ENCODE measurements at places on chromosomes 7 and 10. TPM values are rescaled to one million over a fixed set of nuclear protein-coding genes. Genes with fewer than 3 reads are reported as not detected.

The GPR26 gene
- total RNA-seq, result not detected

GRCh38 chr10:593901-594457 lies 95.5 kb downstream of the DIP2C start:
- DNase-seq, result no peak

GRCh38 chr7:41702635-41703371 lies at the start of gene INHBA:
TSS of gene INHBA (minus strand) at chr7:41703090. CDS start at chr7:41700374, 2,716 bp downstream.
- no peak for DNase-seq

DNA sequence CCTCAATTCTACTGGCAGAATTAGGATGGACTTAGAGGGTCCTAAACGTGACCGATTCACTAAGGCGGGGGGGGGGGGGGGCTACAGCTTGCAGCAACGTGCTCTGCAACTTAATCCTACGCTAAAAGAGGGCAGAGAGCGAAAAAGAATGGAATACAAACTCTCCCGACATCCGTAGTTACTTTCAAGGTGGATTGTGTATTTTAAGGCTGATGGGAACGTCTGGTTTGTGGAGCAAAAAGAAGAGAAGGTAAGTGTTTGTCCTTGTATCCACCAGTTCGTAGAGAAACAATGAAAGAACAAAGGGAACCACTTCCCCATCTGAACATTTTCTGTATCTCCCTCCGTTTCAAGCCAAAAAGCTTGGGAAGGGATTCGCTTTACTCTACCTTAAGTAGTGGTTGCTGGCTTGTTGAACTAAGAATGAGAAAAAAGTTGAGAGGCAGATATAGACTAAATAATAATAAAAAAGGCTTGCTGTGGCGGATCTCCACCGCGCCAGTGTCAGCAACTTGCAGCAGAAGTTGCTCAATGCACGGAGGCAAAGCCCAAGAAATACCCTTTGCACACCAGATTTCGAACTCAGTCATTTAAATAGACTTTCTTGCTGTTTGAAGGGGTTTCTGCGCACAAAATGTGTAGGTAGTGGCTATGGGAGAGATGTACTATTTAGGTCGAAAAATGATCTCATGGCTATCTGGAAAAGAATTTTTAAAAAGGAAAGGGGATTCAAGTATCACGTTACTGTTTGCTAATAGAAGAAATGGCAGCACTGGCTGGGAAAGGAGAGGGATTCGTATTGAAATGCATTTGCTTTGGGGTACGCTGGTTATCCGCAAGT lies 736 bp downstream of the SKIDA1 start:
- DNase-seq, result no peak

The MBL2 gene
- not detected for total RNA-seq

The RNF148 gene
- total RNA-seq, result not detected

The MSMB gene
- not detected for total RNA-seq

The CRTAC1 gene
- not detected for total RNA-seq

DNA sequence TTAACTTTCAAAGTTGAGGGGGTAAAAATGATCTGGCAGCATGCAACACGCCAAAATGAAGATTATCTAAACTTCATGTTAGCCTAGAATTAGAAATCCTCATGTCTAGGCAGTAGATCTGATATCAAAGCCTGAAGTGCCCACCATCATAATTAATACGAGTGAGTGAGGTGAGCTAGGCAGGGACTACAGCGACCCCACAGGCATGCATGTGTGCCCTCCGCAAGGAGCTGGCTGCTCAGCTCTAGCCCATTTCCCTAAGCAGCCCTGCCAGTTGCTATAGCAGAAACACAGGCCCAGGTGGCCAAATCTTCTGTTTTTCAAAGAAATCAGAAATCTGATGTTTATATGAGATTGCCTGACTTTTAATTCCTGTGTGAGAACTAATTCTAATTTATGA lies 93.1 kb upstream of the IFRD1 start:
- no peak for DNase-seq

DNA sequence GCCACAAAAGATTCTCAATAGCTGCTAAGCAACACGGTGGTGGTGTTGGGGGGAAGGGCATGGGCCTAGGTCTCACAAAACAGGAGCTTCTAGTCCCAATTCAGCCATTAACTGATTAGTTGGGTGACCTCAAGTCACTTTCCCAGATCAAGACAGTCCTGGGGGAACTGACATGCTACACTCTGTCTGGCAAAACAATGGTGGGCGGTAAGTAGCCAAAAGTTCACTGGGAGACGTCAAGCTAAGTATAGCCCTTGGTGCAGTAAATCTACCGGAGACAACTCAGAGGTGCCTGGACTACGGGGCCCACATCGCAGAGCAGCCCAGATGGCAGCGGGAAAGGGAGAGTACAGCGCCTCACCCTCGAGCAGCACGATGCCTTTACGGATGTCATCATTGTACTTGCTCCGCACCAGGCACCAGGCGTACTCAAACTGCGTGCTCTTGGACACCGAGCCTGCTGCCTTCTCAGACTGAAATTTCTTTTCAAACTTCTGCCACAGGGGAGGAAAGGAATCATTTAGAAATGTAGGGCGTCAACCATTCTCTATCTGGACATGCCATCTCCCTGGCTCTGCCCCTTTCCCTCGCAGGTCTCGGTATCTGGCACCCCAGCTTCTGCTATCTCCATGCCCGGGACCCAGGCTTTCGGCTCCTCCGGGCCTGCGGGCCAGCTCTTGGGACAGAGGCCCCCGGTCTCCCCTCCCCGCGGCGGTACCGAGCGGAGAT lies 1.1 kb downstream of the FIS1 start:
- no peak for DNase-seq

The SLC25A13 gene
- 25.8 TPM for total RNA-seq

The SAP25 gene
- total RNA-seq, result 9.2 TPM

The ADCY1 gene
- total RNA-seq, result 1.5 TPM

DNA sequence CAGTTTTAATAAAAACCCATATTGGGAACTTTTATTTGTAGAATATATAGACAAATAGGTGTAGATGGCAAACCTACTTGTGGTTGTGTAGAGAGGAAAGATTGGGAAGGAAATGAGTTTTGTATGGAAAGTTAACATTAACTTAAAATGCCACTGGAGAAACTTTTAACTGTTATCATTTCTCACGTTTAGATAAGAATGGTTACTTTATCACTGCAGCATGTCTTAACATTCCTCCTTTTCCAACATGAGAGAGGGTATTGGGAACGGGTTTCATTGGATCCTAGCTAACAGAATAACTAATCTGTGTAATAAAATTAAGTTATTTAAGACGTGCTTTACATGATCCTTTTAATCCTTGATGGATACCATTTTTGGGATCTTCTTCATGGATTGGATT lies 1.8 kb downstream of the LUC7L2 start:
- DNase-seq, result no peak

DNA sequence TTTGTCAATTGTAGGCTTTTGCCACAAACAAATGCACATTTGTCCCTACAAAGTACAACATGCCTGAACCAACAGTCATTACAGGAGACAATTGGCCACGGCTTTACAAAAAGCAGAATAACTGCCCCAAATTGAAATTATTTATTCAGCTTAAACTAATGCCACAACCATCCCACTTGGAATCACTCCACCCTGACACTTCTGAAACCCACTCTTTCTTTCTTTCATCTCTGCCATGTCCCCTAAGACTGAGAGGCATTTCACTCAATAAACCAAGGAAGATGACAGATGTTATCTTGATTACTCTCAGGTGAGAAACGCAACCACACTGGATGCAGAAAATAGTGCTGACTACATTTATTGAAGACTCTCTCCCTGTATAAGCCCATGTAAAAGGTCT lies 2.6 kb upstream of the NPM3 start:
- no peak for DNase-seq

- no peak for DNase-seq
Measured at GRCh38 chr10:86969421-86970041, 1.2 kb downstream of the ADIRF start.

GRCh38 chr7:36667007-36667745 lies 57.1 kb downstream of the AOAH start:
- peak; percentile 34 for DNase-seq

DNA sequence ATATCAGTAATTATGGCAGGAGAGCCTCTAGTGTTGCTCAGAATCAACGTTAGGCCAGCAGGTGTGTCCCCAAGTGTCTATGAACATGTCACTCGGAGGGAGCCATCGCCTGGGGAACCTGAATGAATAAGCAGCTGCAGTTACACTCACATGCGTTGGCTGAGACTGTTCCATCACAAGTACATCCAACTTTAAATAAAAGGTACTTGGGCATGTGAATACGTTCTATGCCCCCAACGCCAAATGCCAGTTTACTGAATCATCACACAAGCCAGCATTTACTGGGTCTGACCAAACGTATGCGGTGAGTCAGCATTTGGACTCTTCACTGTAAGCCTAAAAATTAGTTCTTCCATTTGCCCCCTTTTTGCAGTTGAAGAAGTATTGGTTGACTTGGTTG lies 207.6 kb upstream of the PLXNA4 start:
- no peak for DNase-seq

GRCh38 chr7:13293264-13294002 lies 606.0 kb downstream of the ARL4A start:
- no peak for DNase-seq

The AASS gene
- total RNA-seq, result 0.47 TPM

The FAM241B gene
- 9.4 TPM for total RNA-seq

GRCh38 chr10:4526311-4526731 lies 299.7 kb upstream of the AKR1E2 start:
- DNase-seq, result no peak

GRCh38 chr7:133575726-133576440 lies 323.0 kb downstream of the EXOC4 start:
- no peak for DNase-seq

GRCh38 chr10:67827811-67828210 lies 10.2 kb downstream of the DNAJC12 start:
- no peak for DNase-seq

The ASAH2 gene
- total RNA-seq, result 4.6 TPM

- no peak for DNase-seq
Measured at GRCh38 chr10:77012812-77013500, 624.7 kb downstream of the KCNMA1 start.

DNA sequence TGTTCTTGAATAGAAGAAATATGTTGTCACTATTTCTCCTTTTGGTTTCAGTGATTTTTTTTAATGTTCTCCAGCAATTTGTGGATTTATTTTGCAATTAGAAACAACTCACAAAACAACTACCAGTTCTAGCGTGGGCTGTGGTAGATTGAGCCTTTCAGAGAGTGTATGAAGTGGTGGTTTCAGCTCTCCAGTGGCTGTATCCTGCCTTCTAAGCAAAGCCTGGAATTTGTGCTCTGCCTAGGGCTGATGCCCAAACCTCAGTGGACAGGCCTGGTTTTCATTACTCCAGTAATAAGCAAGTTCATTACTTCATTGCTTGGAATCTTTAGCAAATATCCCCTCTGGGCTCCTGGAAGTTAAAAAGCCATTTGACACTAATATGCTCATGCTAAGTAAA lies 35.9 kb downstream of the APBB1IP start:
- DNase-seq, result no peak

DNA sequence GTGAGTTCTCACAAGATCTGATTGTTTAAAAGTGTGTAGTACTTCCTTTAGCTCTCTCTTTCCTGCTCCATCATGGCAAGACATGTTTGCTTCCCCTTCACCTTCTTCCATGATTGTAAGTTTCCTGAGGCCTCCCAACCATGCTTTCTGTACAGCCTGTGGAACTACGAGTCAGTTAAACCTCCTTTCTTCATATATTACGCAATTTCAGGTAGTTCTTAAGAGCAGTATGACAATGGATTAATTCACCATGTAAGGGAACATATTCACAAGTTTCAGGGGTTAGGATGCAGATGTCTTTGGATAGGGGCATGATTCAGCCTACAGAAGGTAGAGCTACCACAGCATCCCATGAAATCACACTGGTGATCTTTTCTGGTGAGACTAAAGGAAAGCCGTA lies 174.7 kb downstream of the GPR158 start:
- no peak for DNase-seq

DNA sequence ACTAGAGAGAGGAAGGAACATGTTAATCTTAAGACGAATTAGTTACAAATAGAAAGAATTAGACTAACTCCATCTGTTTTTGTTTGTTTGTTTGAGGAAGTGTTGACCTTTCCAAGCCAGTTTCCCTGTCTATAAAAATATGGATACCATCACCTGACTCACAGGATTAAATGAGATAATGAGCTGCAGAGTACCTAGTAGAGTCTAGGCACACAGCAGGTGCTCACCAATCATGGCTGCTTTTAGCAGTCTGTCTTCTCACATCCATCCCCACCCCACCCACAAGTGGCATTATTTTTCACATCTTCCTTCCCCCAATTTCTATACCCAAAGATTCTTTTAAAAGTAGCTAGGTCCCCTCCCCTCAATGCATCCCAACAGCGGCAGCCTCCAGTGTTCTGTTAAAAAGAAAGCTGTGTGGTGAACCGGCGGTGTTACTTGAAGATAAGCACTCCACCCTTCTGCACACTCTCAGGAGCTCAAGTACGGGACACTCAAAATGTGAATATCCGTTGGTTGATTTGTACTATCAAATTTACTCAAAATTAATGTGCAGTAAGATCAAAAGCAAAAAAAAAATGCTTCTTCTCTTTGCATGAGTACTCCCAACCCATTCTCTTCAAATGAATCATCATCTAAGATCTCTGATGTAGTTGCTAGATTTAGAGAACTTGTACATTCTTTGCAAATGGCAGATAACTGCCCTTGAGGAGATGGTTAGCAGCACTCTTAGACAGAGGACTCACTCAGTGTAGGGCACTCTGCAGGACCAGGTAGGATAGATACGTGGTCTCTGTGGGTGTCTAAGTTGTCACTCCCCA lies 145.4 kb upstream of the ASAH2 start:
- peak; percentile 64 for DNase-seq

DNA sequence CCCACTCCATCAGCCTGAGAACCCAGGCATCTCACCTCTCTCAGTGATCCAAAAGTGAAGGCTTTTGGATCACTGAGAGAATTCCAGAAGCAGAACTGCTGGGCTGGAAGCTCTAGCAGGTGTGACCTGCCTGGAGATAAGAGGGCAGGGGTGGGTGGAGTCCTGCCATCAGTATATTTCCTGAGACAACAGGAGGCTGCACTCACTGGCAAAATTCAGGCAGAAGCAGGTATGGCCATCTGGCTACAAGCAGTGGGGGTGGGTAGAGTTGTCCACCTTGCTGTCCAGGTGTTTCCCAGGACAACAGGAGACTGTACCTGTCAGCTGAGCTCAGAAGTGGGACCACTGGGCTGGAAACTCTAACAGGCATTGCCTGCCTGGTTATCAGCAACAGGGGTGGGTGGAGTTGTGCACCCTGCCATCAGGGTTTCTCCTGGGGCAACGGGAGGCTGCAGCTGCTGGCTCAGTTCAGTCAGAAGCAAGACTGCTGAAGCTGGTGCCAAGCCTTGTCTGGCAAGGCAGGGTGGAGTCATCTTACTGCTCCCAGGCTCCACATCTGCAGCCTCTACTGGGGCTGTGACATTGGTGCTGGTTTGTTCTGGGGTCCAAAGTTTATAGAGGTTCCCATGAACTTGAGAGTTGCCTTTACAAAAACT lies 47.2 kb upstream of the SFTPD start:
- DNase-seq, result no peak

The TUBGCP2 gene
- 70.6 TPM for total RNA-seq

The HOXA4 gene
- total RNA-seq, result not detected
